ENCODE measurements at places on chromosomes 13 and 19. TPM values are rescaled to one million over a fixed set of nuclear protein-coding genes. Genes with fewer than 3 reads are reported as not detected.

DNA sequence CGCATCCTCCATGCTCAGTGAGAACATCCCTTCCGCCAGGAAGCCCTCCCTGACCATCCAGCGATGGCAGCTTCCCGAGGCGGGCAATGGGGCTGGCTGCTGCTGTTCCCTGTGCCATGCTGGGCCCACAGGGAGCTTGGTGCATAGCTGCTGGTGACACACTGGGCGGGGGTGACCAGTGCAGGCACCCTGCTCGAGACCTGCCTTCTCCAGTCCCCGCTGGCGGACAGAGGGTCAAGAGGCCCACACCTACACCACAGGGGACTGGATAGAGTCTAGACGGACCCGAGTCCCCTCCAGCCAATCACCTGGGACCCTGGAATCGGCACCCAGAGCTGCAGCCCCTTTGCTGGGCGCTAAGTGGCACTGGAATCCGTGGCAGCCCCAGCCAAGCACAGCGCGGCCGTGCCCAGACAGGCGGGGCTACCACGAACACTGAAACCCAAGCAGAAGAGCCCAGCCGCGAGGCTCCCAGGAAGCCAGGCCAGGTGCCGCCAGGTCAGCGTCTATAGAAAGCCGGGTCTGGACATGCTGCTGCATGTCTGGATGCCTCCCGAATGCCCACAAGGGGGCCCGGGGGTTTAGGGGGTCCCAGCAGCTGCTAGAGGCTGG lies 9.0 kb upstream of the TBXA2R start:
- no peak for DNase-seq

DNA sequence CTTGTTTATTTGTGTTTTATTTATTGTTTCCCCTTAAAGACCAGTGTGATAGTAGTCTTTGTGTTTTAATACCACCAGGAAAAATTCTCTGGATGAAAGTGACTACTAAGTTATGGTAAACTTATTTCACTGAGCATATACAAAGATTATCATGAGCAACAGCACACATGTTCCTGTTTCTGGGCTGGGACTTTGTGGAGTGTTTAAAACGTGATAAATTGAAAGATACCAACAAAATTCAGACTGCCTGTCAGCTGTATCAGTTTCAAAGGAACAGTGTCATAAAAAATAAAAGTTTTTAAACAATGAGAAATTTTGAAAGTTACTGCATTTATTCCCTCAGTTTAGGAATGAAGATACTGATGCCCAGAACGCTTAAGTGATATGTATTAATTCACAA lies 259.4 kb downstream of the DACH1 start:
- no peak for DNase-seq

DNA sequence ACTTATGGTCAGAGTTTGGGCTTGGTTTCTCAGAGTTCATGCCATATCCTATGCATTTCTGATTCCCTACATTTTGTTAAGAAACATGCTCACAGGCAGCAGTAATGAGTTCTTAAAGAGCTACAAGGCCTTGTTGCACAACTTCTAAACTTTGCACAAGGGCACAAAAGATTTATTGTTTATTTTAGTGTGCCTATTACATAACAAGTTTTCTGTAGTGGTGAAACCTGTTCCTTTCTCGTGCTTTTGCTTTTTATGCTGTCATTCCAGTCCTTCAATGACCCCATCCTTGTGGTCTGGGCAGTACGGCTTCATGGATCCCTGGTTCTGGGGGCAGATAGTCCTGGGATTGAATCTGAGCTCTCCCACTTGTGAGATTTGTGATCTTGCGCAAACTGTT lies 17.8 kb downstream of the ZNF507 start:
- no peak for DNase-seq

DNA sequence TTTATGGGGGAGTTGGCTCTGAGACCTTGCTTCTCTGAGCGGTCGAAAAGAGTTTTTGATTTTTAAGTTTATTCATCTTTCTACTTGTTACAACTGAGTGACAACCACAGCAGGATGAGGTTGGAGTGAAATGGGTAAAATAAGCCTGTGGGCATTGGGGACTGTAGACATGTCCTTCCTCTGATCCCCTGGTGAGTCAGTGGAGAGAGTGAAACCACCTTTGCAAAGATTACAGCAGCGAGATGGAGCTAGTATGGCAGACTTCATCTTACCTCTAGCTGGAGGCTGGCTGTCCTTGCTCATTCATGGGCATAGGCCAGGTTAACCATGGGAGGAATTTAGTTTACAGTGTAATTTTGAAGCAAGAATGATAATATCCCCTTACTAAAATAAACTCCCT lies 30.9 kb upstream of the PSG9 start:
- no peak for DNase-seq

DNA sequence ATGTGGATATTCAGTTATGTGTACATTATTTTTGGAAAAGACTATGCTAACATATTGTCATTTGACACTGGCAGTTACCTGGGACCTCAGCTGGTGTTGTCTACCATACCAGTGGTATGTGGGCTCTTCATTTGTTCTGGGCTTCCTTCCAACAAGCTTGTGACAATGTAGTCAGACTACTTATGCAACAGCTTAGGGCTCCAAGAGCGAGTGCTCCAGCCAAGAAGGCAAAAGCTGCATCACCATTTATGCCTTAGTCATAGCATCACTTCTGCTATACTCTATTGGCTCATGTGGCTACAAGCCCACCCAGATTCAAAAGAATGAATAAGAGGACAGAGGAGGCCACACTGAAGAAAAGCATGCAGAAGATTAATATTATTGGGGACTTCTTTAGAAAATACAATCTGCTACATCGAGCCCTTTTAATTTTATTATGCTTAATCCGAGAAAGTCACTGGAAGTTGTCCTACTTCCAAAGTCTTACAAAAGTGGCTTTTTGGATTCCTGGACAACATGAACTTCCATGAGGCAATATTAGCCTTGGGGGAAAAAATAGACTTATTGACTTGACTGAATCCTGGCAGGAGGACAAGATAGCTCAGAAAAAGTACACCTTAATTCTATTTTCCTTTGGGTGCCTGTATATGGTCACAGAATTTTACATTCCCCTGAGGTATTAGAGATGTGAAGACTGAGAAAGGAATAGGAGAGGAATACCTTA lies 529.4 kb upstream of the HTR2A start:
- DNase-seq: no peak

DNA sequence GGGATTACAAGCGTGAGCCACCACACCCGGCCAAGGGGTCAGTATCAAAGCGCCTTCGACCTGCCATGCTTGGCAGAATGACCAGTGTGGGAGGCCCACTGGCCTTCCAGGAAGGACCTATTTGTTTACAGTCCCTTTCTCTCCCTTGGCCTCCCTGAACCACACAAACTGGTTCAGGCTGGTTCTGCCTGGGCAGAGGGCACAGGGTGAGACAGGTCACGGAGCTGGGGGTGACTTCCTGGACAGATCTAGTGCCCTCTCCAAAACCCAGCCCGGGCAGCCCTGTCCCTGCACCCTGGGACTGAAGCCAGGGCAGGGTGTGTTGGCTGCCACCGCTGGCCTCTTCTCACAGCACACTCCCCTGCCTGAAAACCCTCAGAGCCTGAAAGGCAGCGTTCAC lies 11.3 kb downstream of the PLEKHF1 start:
- no peak for DNase-seq

DNA sequence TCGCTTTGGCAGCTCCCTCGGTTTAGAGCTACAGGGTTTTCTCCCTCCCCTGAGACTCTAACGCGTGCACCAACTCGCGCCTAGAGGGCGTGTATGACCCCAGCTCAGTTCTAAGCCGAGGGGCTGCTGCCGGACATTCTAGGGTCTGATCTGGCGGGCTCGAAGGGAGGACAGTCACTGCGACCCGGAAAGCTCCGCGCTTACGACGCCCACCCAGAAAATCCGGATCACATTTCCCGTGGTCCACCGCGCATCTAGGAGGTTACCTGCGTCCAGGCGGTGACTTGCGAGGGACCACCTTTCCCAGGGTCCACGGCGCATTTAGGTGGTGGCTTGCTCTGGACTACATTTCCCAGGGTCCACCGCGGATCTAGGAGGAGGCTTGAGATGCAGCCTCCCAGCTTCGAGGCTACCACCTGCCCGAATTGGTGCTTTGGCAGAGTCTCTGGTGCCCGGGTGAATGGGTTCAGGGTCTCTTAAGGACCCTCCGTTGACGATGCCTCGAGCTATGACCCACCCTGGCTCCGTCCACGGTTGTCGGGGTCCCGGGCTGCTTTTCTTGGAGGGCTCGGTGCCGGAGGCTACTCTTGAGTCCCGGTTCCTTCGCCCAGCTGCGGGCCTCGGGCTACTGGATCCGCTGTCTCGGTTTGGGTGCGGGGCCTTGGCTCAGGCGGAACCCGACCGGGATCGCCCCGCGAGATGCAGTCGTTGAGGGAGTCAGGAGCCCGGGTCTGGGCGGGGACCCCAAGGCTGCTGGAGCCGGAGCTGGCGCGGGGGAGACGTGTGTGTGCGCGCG lies 30.5 kb downstream of the ZNF146 start:
- DNase-seq: no peak

GRCh38 chr13:53237696-53238095 lies 209.1 kb downstream of the OLFM4 start:
- DNase-seq: no peak

DNA sequence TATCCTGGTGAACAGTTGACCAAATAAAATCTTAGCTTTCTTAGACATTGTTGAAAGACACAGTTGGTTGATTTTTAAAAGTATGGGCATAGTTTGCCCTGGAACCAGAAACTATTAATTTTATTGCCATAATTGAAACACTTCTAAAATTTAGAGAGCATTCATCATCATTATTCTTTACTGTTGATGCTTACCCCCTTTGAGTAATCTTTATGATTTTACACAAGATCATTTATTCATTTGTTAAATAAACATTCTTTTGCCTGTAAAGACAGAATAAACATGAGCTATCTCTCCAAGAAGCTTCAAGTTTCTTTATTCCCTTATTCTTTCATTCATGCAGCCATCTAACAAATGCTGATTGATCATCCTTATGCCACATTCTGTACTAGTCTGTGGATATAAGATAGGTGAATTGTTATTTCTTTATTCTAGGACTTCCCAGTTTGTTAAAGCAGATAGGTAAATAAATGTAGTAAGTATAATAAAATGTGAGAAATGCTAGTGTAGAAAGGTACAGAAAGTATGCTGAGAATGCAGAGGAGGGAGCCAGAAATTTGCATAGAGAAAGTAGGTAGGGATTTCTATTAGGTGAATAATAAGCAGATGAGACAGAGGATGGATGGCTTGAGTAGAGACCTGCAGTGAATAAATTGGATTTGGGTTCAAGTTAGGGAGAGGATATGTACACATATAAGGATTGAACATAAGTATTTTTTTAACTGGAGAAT lies 8.2 kb downstream of the SERTM1 start:
- no peak for DNase-seq

GRCh38 chr13:110265682-110266430 lies 41.1 kb downstream of the COL4A1 start:
- no peak for DNase-seq

DNA sequence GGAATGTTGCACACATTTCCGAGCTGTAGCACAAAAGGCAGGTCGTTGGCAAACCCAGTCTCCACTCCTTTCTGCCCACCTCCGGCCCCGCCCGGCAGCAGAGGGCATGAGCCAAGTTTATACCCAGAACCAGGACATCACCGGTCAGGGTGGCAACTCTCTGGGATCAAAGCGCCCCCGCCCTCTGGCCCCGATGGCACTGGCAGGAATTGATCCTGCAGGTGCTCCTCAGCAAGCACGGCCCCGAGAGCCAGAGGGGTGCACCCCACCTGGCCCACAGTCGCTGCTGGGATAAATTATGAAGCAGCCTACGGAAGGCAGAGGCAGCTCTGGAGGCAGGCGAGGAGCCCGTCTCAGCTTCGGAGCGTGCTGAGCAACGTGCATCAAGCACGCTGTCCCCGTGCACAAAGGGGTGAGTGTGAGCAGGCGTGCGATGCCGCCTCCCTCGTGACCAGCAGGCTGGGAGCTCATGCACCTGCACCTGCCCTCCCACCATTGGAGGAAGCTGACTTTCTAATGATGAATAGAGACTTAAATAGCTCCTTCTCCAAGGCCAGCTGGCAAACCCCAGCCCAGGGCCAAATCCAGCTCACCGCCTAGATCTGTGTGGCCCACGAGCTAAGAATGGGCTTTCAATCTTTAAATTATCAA lies 25.7 kb downstream of the SHC2 start:
- DNase-seq: no peak

GRCh38 chr19:18290302-18291018 lies 9.0 kb upstream of the JUND start:
- peak; percentile 61 for DNase-seq

- no peak for DNase-seq
Observed at GRCh38 chr19:42281827-42282762, 13.0 kb downstream of the CIC start.

- DNase-seq: no peak
Observed at GRCh38 chr13:73240193-73240592, 181.4 kb downstream of the KLF5 start.

DNA sequence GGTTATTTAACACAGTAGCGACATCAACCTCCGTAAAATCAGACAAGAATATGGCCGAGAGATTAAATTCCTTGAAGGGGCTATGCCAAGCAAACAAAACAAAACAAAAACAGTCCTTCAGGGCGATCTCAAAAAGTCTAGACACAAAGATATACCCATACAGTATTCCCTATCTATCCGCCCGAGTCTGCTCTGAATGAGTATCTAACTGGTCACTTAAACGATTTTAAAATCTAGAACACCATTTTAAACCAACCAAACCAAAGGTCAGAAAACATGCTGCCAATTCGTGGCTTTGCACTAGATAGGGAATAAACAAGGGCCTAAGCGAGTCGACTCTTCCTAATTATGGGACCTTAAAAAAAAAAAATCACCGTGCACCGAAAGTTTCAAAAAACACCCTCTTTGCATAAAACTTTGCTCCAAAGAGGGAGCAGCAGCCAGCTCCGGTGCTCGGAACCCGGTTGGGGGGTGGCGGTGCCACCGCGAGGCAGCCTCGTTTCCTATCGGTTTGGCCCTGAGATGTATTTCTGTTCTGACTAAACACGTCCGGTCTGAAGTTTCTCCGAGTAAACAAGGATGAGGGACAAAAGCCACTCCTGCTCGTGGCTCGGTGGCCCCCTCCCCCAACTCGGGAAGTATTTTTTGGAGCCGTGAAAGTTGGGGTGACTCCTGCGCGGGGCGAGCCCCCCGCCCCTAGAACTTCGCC lies 1.8 kb downstream of the HMGB1 start:
- peak; percentile 57 for DNase-seq

DNA sequence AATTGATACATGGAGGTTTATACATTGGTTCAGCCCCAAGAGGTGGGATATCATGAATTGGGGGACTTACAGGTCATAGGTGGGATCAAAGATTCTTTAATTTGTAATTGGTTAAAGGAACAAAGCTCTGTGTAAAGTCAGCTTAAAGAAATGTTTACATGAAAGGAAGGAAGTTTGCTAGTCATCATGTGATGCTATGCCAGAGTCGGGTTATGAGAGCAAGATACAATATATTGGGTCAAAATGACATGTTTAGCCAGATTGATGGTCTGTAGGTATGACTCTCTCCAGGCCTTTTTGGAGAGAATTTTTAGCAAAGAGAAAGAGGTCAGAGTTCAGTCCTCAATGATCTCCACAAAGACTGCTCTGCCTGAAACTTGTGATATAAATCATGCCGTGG lies 5.3 kb upstream of the CYSLTR2 start:
- DNase-seq: no peak

Gene C19orf18
- total RNA-seq: 2.9 TPM

Gene ZNF677
- 39.1 TPM for total RNA-seq

Gene SIGLEC8
- total RNA-seq: not detected

Gene ERICH4
- total RNA-seq: not detected

Gene BRME1
- total RNA-seq: 3.7 TPM

Gene LHB
- not detected for total RNA-seq

Gene LYPD3
- 6.1 TPM for total RNA-seq

Gene TLE6
- total RNA-seq: 0.30 TPM

Gene FFAR2
- total RNA-seq: not detected

Gene PALM3
- not detected for total RNA-seq

Gene COX6B2
- not detected for total RNA-seq

Gene PNMA8B
- 1.2 TPM for total RNA-seq
